ENCODE measurements at places on chromosomes 3 and 15. TPM values are rescaled to one million over a fixed set of nuclear protein-coding genes. Genes with fewer than 3 reads are reported as not detected.

The FBXW12 gene
- 0.13 TPM for total RNA-seq

DNA sequence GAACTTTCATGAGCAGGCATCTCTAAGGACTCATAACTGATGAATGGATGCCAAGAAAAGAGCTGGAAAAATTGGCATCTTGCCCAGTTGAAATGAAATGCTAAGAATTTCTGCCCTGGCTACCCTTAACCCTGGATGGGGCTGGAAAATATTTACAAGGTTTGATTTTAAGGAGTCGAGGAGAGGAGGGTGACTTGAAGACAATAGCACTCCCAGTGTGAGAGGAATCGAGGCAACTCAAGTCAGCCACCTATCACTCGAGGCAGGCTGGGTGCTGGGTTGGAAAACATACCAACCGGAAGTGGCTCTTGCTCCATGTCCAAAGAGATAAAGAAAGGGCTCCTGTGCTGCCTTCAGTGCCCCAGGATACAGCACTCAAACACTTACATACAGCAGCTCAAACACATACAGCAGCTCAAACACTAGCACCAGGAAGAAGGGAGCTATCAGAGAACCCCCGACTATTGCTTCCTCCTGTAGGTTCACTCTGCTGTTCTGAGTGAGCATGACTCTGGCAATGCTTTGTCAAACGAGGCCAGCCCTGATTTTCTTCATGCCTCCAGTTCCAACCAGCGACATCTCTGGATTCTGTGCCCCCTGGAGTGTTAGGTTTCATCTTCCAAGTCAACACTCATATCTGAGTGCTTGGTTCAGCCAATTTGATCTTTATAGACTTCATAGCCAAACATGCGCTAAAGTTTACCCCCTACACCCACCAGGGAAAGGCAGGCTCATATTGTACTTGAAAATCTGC lies 4.9 kb downstream of the PRICKLE2 start:
- H3K36me3 ChIP-seq, result no peaks in the 10 kb centered on the region
- H3K4me3 ChIP-seq, result no peak overlapping the region
- H3K27ac ChIP-seq, result no peak overlapping the region
- H3K4me1 ChIP-seq, result peaks cover 16% of the 10 kb centered on the region

The SEMA5B gene
- total RNA-seq, result 36.6 TPM

GRCh38 chr3:107377151-107377550 lies at the start of gene CCDC54:
TSS of gene CCDC54 (plus strand) at chr3:107377439. CDS start at chr3:107377588, 149 bp downstream.
- no peak for DNase-seq
- no peaks in the 10 kb centered on the region for H3K4me1 ChIP-seq
- H3K27me3 ChIP-seq, result no peaks in the 10 kb centered on the region
- no peak within 1 kb of the TSS for H3K4me3 ChIP-seq
- no peaks in the 10 kb centered on the region for H3K36me3 ChIP-seq

The ZBBX gene
- 5.9 TPM for total RNA-seq

- no peak overlapping the region for H3K4me3 ChIP-seq
- DNase-seq, result no peak
- no peaks in the 10 kb centered on the region for H3K27me3 ChIP-seq
- H3K36me3 ChIP-seq, result no peaks in the 10 kb centered on the region
- H3K4me1 ChIP-seq, result no peaks in the 10 kb centered on the region
Measured at GRCh38 chr3:172553526-172554252, 30.5 kb upstream of the TNFSF10 start.
